ENCODE measurements at places on chromosomes 5 and 9. TPM values are rescaled to one million over a fixed set of nuclear protein-coding genes. Genes with fewer than 3 reads are reported as not detected.

The PANK3 gene
- total RNA-seq = 60.4 TPM

The FLT4 gene
- not detected for total RNA-seq

The MLANA gene
- total RNA-seq = under 0.01 TPM

The CAVIN4 gene
- total RNA-seq = 1.4 TPM

The PCDHB10 gene
- 2.2 TPM for total RNA-seq

GRCh38 chr9:122320413-122320881 lies 50.4 kb upstream of the PTGS1 start:
- peaks cover 32% of the 10 kb centered on the region for H3K36me3 ChIP-seq
- H3K27me3 ChIP-seq = no peaks in the 10 kb centered on the region
- H3K27ac ChIP-seq = no peak overlapping the region
- no peak overlapping the region for H3K4me3 ChIP-seq

GRCh38 chr5:14443671-14444093 lies 137.9 kb upstream of the OTULINL start:
- no peaks in the 10 kb centered on the region for H3K27me3 ChIP-seq
- H3K36me3 ChIP-seq = peaks cover 17% of the 10 kb centered on the region
- H3K4me3 ChIP-seq = peak overlapping the region; percentile 42

DNA sequence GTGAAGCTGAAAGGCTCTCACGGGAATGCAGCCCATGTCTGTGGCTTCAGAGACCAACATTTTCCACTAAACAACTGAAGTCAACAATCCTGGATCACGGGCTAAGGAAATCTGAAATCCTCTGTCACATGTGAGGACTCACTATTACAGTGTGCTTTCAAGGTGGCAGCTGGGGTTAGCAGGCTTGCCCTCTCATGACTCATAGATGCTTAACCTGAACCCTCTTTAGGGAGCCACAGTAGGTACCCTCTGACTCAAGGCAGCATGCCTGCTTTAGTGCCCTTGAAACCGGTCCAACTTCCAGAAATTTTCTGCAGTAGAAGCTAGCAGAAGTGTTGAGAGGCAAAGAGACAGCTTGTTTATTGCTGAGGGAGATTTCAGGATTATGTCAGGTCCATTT lies 232.5 kb downstream of the GABRB2 start:
- H3K27ac ChIP-seq = no peak overlapping the region
- no peaks in the 10 kb centered on the region for H3K36me3 ChIP-seq
- H3K27me3 ChIP-seq = no peaks in the 10 kb centered on the region
- no peak overlapping the region for H3K4me3 ChIP-seq

GRCh38 chr9:113261917-113262671 lies 13.3 kb downstream of the CDC26 start:
- H3K27me3 ChIP-seq = no peaks in the 10 kb centered on the region
- no peak for DNase-seq

DNA sequence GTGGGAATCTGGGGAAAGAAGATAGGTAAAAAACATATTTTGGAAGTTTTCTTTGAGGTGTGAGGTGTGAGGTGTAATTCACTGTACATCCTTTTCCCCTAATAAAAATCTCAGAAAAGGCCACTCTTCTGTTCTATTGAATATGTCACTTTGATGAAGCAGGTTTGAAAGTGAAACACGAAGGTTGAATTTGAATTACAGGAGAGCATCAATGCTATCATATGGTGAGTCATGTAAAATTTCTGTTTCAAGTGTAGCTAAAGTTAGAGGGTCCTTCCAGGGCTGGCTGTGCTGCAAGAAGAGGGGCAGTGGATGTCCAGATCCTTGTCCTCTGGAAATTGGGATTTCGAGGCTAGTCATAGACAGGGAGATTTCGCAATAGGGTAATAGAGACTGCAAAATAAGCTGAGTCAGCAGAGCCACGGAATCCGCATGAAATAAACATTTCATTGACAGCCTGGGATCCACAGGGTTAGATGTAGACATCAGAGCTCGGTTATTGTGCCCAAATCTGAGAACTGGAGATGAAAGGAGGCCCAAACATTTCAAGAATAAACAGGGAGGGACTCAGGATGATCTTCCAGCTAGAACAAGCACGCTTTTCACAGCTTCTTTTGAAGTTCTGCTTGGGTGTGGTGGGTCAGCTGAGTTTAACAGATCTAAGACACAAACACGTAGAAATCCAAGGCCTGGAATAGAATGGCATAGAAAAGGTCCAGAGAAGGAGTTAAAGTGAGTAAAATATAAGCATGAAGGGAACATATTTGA lies 194.4 kb upstream of the CDKN2B start:
- peaks cover 6% of the 10 kb centered on the region for H3K4me1 ChIP-seq
- no peak overlapping the region for H3K27ac ChIP-seq
- H3K36me3 ChIP-seq = no peaks in the 10 kb centered on the region
- DNase-seq = no peak
- no peaks in the 10 kb centered on the region for H3K27me3 ChIP-seq
- H3K4me3 ChIP-seq = peak overlapping the region; percentile 1

- peak overlapping the region; percentile 32 for H3K27ac ChIP-seq
- peak; percentile 99 for DNase-seq
- peaks cover 31% of the 10 kb centered on the region for H3K4me1 ChIP-seq
- H3K4me3 ChIP-seq = no peak overlapping the region
- no peaks in the 10 kb centered on the region for H3K36me3 ChIP-seq
These were observed 11.1 kb downstream of the EXD3 start for GRCh38 chr9:137411645-137412380.

GRCh38 chr9:14062586-14063221 lies 251.2 kb downstream of the NFIB start:
- no peak for DNase-seq
- no peak overlapping the region for H3K27ac ChIP-seq
- no peaks in the 10 kb centered on the region for H3K4me1 ChIP-seq
- H3K4me3 ChIP-seq = no peak overlapping the region
- no peaks in the 10 kb centered on the region for H3K27me3 ChIP-seq

DNA sequence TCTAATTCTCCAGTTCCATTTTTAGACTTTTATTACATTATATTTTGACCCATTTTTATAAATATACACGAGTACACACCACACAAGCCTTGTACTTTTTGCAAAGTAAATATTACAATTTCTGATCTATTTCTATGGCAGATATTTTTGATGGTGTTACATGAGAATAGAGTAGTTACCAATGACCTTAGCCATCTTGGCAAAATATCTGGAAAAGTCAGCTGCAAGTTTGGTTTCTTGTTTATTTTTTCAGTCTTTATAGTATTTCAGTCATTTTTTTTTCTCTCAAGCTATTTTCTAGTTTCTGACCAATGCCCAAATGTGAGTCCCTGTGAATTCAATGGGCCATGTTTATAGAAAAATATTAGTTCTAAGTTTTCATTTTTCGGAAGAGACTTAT lies 64.0 kb upstream of the TMC1 start:
- H3K4me3 ChIP-seq = no peak overlapping the region
- H3K36me3 ChIP-seq = no peaks in the 10 kb centered on the region
- peaks cover 10% of the 10 kb centered on the region for H3K4me1 ChIP-seq
- DNase-seq = no peak
- no peaks in the 10 kb centered on the region for H3K27me3 ChIP-seq
- H3K27ac ChIP-seq = no peak overlapping the region

GRCh38 chr5:142841511-142842265 lies 71.5 kb downstream of the ARHGAP26 start:
- no peak for DNase-seq
- no peaks in the 10 kb centered on the region for H3K27me3 ChIP-seq
- H3K4me3 ChIP-seq = no peak overlapping the region
- peaks cover 13% of the 10 kb centered on the region for H3K4me1 ChIP-seq
- H3K36me3 ChIP-seq = no peaks in the 10 kb centered on the region

DNA sequence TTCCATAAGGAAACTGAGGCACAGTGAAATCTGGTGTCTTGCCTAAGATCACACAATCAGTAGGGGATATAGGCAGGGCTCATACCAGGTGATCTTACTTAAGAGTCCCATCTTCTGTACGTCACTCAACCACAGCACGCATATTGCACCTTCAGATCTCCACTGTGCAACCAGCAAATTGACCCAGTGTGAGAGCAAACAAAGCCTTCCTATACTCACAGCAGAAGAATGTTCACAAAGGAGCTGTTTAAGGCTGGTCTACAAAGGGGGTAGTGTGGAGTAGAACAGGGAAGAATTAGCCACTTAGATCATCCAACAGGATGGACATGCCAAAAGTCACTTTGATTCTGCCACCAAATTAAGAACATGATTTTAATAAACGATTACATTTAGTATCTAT lies 305.9 kb downstream of the SLIT3 start:
- no peak overlapping the region for H3K27ac ChIP-seq
- no peaks in the 10 kb centered on the region for H3K27me3 ChIP-seq
- no peak for DNase-seq
- no peak overlapping the region for H3K4me3 ChIP-seq
- peaks cover 4% of the 10 kb centered on the region for H3K4me1 ChIP-seq

DNA sequence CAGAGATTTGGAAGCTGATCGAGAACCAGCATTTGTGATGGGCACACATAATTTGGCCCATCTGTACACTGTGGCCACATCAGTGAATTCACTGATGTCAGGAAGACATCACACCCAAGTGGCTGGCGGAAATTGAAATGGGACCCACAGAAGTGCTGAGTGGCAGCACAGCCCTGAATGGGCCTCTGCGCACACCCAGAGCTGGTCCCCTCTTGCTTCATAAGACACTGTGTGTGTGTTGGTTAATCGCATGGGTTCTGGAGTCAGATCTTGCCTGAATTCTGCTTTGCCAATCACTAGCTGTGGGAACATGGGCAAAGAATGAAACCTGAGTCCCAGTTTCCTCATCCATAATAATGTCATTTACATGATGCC lies 72.2 kb downstream of the PCSK5 start:
- H3K4me3 ChIP-seq = no peak overlapping the region
- H3K27me3 ChIP-seq = no peaks in the 10 kb centered on the region
- peaks cover 5% of the 10 kb centered on the region for H3K4me1 ChIP-seq

- DNase-seq = no peak
- peaks cover 10% of the 10 kb centered on the region for H3K4me1 ChIP-seq
- peak overlapping the region; percentile 55 for H3K4me3 ChIP-seq
- H3K27me3 ChIP-seq = peaks cover 45% of the 10 kb centered on the region
- H3K36me3 ChIP-seq = no peaks in the 10 kb centered on the region
These were observed 1.5 kb downstream of the CRHBP start for GRCh38 chr5:76954383-76954763.

GRCh38 chr9:78606001-78606379 lies 309.1 kb downstream of the PSAT1 start:
- H3K4me1 ChIP-seq = no peaks in the 10 kb centered on the region
- no peaks in the 10 kb centered on the region for H3K36me3 ChIP-seq
- no peak overlapping the region for H3K27ac ChIP-seq
- H3K4me3 ChIP-seq = no peak overlapping the region

- no peak overlapping the region for H3K4me3 ChIP-seq
- H3K4me1 ChIP-seq = no peaks in the 10 kb centered on the region
- H3K27ac ChIP-seq = no peak overlapping the region
- DNase-seq = no peak
- peaks cover 3% of the 10 kb centered on the region for H3K36me3 ChIP-seq
- H3K27me3 ChIP-seq = no peaks in the 10 kb centered on the region
These were observed 50.1 kb downstream of the SLC36A1 start for GRCh38 chr5:151497391-151498002.

GRCh38 chr5:138972230-138972629 lies 97.1 kb upstream of the LRRTM2 start:
- peaks cover 15% of the 10 kb centered on the region for H3K4me1 ChIP-seq
- H3K27me3 ChIP-seq = no peaks in the 10 kb centered on the region
- no peak overlapping the region for H3K27ac ChIP-seq
- H3K4me3 ChIP-seq = no peak overlapping the region
- no peaks in the 10 kb centered on the region for H3K36me3 ChIP-seq

DNA sequence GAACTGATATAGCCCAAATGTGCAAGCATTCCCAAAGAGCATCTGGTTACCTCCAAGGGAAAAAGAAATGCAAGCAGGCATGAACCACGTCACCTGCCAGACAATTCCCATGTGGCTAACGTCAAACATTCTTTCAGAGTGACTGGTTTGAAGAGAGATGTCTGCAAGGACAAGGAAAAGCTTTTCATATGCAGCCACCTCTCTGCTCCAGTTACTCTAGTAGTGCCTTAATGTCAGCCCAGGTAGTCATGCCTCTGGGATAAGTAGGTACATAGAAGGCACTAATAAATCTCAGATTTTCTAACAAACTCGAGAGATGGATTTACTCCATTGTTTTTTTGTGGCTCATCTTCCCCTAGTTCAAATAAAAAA lies 96.8 kb upstream of the IFNK start:
- no peak overlapping the region for H3K27ac ChIP-seq
- H3K4me1 ChIP-seq = no peaks in the 10 kb centered on the region
- no peak for DNase-seq

DNA sequence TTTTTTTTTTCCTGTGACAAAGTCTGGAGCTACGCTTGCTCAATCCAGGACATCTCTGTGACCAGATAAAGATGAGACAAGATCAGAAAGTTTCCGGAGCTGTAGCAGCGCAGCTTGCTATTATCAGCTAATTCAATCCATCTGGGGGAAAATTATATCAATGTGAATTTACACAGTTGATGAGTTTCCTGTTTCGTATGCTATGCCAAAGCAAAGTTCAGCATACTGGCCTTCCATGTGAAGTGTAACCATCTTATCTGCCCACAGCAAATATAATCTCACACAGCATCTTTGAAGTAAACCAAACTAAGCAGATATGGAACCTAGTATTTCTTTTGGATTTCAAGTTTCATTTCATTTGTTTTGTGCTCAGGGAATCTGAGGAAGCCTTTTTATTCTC lies 1767.7 kb downstream of the EFNA5 start:
- no peak overlapping the region for H3K27ac ChIP-seq
- no peak for DNase-seq
- H3K36me3 ChIP-seq = no peaks in the 10 kb centered on the region
- no peaks in the 10 kb centered on the region for H3K4me1 ChIP-seq
- no peak overlapping the region for H3K4me3 ChIP-seq

GRCh38 chr5:135393691-135394090 lies 5.3 kb downstream of the MACROH2A1 start:
- DNase-seq = peak; percentile 93
- peaks cover 12% of the 10 kb centered on the region for H3K36me3 ChIP-seq
- H3K4me3 ChIP-seq = no peak overlapping the region

- H3K27ac ChIP-seq = no peak overlapping the region
- no peaks in the 10 kb centered on the region for H3K36me3 ChIP-seq
- no peaks in the 10 kb centered on the region for H3K4me1 ChIP-seq
- H3K27me3 ChIP-seq = no peaks in the 10 kb centered on the region
- no peak for DNase-seq
These were observed 22.5 kb upstream of the NIPSNAP3A start for GRCh38 chr9:104725014-104725413.

DNA sequence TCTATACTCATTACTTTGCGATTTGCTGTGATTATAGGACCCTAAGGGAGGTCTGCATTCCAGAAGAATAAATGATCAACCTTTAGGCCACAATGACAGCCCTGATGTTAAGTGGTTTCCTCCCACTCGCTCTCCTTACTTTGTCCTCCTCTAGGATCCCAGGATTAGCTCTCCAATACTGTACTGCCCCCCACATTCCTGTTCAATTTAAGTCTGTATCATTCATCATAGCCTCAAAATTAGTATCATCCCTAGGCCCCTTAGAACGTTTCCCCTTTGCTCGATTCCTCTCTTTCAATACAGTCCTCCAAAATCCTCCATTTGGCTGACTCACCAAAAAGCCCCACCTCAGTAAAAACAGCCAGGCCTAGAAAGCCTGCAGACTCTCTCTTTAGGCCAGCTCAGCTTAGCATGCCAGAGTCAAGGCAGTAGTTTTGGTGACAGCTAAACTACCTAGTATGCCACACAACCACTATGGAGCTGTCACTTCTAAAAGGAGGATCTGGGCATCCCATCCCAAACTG lies 24.4 kb downstream of the RNF145 start:
- H3K27me3 ChIP-seq = no peaks in the 10 kb centered on the region
- peak overlapping the region; percentile 10 for H3K4me3 ChIP-seq
- peaks cover 76% of the 10 kb centered on the region for H3K4me1 ChIP-seq
- DNase-seq = peak; percentile 88
